ENCODE measurements at places on chromosomes 6 and 20. TPM values are rescaled to one million over a fixed set of nuclear protein-coding genes. Genes with fewer than 3 reads are reported as not detected.

The PARD6B gene
- total RNA-seq, result 4.5 TPM

DNA sequence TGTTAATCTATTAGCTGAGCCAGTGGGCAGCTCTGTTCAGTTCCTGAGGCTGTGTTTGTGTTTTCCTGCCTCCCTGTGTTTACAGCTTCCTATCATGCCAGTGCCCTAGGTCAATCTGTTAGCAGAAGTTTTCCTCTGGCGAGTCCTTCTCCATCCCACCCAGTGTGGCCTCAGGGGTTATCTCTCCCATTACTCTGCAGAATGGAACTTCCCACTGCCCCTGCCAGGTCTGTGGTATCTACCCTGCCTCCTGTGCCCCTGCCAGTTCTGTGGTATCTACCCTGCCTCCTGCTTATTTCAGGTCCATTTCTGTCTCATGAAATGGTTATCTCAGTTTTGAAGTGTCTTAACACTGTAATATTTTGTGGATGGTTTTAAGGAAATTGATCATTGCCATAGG lies 63.1 kb downstream of the SLX4IP start:
- DNase-seq, result no peak

GRCh38 chr6:14001329-14002012 lies 76.7 kb downstream of the RNF182 start:
- no peak for DNase-seq

The MTG2 gene
- total RNA-seq, result 26.5 TPM

- no peak for DNase-seq
These were observed 193.0 kb upstream of the ZNF217 start for GRCh38 chr20:53786445-53787267.

DNA sequence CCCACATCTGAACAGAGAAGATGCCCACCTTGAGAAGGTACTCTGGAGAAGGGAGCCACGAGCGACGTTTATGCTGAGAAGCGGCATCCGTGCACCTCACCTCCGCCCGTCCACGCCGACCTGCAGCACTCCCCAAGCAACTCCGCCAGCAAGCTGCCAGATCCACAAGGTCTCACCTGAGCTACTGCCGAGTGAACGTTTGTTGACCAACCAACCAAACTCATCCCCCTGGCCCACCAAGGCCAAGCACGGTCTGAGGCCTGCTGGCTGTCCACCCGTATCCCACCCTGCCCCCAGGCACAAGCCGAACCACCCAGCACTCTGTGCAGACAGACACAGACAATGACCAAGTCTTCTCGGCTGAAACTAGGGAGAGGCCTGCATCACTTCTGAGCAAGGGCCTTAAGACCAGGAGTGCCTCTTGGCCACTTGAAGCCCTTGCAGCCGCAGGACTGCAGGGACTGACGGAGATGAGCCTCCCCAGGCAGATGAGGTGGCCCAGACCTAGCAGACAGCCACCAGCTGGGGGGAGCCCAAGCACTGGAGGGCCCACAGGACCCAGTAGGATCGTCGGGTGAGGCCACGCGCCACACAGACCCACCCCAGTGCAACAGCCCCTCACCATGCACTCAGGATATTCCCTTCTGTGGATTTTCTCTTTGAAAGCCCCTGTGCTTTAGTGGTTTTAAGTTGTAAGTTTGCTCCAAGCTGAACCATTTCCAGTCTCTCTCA lies 12.1 kb downstream of the TAF4 start:
- no peak for DNase-seq

DNA sequence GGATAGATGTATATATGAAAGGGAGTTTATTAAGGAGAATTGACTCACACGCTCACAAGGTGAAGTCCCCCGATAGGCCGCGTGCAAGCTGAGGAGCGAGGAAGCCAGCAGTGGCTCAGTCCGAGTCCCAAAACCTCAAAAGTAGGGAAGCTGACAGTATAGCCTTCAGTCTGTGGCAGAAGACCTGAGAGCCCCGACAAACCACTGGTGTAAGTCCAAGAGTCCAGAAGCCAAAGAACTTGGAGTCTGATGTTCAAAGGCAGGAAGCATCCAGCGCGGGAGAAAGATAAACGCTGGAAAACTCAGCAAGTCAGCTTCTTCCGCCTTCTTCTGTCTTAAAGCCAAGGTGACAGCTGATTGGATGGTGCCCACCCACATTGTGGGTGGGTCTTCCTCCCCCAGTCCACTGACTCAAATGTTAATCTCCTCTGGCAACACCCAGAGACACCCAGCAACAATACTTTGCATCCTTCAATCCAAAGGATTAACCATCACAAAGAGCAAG lies 102.6 kb upstream of the GJE1 start:
- no peak for DNase-seq

The MACROD2 gene
- total RNA-seq, result 2.6 TPM

DNA sequence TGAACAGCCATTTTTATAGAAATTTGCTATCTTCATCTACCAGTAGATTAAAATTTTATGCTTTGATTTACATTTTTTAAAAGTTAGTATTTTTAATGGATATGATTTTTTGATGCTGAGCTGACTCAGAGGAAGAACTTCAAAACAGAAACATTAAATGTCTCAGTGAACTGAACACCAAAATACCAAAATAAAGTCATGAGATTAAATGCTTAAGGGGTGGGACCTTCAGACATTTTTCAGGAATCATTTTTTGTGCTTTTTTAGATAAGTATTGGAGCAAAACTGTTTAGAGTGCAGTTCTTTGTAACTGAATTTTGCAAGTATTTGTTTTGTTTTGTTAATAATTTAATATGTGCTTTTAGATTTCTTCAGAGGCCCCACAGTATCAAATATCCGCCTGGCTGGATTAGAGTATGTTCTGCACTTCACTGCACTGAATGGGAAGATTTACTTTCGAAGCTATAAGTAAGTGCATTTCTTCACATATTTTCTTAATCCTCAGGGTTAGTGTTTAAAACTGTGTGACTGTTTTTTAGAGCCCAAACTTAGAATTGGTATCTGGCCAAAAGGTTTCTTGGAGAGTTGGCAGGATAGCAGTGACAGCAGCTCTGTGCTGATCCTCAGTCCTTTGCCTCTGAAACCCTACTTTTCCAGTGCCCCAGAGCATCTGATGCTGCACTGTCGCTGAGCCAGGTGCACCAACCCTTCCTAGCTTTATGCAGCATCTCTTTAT lies 33.7 kb downstream of the RPF2 start:
- DNase-seq, result no peak

- no peak for DNase-seq
These were observed 33.2 kb upstream of the TTPAL start for GRCh38 chr20:44442298-44443070.

DNA sequence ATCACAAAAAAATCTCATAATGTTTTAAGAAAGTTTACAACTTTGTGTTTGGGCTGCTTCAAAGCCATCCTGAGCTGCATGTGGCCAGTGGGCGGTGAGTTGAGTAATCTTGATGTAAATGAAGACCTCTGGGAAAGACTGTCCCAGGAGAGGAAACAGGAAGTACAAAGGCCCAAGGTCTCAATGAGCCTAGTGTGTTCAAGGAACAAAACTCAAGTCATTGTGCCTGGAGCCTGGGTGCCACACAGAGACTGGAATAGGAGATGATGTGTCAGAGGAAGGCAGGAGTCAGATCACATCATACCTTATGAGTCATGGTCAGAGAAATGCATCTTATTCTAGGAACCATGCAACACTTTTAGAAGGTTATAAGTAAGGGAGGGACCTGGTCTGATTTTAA lies 51.5 kb downstream of the COL19A1 start:
- no peak for DNase-seq

The SCRT2 gene
- not detected for total RNA-seq

DNA sequence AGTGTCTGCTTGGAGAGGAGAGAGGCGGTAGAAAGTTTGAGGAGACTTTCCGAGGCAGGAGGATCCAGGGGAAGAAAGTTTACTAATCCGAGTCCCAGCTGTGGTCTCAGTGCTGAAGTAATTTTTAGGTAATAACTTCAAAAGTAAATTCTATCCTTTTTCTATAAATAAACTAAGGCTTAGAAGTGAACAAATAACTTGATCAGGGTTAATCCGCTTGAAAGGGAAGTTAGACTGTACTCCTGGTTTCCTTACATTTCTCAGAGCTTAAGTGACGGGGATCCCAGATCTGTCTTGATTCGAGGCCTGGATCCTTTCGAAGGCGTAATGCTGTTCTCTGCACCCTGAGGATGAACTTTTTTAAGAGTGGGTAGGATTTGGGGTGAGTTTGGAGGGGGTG lies 2.6 kb downstream of the STK35 start:
- DNase-seq, result no peak

The FNDC11 gene
- 0.18 TPM for total RNA-seq

The COL21A1 gene
- total RNA-seq, result 123 TPM

The GNAS-AS1 gene
- 0.15 TPM for total RNA-seq

The DNAH8 gene
- total RNA-seq, result not detected

DNA sequence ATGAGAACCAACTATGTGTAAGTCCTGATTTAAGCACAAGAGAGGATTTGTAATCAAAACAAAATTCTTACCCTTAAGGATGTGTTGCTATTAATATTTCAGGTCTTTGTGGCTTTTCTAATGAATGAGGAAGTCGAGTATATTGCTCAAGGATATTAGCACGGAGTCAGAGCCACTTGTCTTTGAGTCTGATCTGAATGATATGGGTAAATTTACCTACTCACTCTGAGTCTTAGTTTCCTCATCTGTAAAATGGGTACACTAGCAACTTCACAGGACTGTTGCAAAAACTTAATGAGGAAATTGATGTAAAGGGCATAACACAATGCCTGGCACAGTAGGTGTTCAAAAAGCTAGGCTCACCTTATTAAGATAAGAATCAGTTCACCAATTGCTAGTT lies 30.0 kb upstream of the QKI start:
- DNase-seq, result no peak

The BPIFB1 gene
- total RNA-seq, result not detected

All from heart right ventricle (tissue), 16 donors.